ENCODE measurements at places on chromosomes 2 and 18.

GRCh38 chr2:234490271-234491091, 6.4 kb downstream of the ARL4C start:
- DNase-seq, result peak; percentile 51

DNA sequence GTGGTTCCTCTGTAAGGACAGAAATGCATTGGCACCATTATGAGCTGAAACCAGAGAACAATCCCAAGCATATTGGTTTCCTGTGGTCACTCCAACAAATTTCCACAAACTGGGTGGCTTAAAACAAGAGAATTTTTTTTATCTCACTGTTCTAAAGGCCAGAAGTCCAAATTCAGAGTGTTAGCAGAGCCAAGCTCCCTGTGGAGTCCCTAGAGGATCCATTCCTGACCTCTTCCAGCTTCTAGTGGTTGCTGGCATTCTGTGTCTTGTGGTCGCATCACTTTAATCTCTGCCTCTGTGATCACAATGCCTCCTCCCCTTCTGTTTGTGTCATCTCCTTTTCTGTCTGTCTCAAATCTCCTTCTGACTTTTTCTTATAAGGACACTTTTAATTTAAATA, 380.3 kb downstream of the NYAP2 start:
- DNase-seq, result no peak

DNA sequence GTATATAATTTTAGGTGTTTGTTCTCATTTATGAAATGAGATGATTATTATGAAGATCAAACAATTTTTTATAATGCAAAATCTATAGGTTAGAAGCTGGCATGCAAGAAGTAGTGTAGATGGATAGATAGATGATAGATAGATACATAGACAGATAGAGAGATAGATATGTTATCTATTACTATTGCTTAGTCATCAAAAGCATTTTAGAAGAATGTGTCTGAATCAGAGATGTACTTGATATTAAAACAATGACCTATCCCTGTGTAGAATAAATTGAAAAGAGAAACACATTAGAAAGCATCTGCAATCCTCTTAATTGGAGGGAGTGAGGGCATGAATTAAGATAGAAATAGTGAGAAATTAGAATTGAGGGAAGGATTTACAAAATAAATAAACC, 436.2 kb upstream of the NXPH2 start:
- DNase-seq, result no peak

- no peak for DNase-seq
Measured at GRCh38 chr18:58098706-58099105, 54.7 kb downstream of the NEDD4L start.

DNA sequence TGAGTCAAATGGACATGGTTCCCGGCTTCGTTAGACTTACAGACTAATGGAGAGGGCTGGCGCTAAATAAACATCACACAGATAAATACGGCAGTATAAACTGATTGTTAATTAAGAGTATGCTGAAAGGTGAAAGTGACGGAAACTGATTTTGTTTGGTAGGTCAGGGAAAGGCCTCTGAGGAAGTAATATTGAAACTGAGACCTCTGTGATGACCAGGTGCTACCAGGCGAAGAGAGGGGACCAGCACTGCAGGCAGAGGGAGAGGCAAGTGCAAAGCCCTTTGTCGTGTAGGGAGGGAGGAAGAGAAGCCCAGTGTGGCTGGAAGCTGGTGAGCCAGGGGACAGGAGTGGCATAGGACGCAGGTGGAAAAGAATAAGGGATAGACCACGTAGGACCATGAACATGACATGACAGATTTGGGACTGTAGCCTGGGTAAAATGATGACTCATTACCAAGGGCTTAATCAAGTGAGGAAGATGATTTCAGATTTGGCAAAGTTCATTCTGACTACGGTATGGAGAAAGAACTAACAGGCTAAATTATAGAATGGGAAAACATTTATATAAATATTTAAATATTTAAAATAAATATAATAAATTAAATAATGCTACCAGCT, 433.1 kb downstream of the NCKAP5 start:
- DNase-seq, result no peak

GRCh38 chr2:60054571-60055340, 498.7 kb downstream of the BCL11A start:
- no peak for DNase-seq

GRCh38 chr2:166593403-166593802, 99.4 kb upstream of the SCN7A start:
- no peak for DNase-seq

- DNase-seq, result no peak
Measured at GRCh38 chr2:164710837-164711765, 89.8 kb upstream of the GRB14 start.

- DNase-seq, result no peak
Measured at GRCh38 chr2:189134485-189134884, 45.1 kb downstream of the COL5A2 start.

DNA sequence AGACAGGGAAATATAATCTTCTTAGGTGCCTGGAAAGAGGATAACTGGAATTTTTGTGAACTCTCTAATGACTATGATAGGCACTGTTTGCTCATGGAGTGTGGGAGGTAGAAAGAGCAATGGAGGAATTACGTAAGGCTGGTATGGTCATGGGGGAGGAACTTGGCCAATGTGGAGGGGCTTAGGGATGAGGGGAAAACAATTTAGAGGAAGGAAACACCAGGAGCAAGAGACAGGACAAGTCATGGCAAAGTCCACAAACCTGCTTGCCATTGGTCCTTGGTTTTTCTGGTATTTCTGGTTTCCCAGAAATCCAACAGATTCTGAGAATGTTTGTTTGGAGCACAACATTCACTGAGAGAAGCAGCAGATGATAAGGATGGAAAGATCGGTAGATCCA, 274.2 kb downstream of the DYSF start:
- DNase-seq, result no peak

DNA sequence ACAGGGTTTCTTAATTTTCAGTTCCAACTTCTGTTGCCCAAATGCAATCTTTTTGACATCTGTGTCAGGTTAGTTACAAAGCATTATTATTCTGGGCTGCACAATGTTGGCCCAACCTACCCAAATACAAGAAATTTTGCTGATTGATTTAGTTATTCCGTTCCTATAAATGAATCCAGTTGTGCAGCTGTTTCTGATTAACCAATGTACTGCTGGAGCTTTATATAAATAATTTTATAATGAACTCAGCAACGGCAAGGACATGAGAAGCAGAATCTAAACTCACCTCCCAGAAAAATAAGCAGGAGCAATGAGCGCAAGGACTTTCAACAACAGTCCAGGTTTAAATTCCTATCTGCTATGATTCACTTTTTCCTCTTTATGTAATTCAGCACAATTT, 76.3 kb upstream of the WIPF1 start:
- DNase-seq, result no peak

DNA sequence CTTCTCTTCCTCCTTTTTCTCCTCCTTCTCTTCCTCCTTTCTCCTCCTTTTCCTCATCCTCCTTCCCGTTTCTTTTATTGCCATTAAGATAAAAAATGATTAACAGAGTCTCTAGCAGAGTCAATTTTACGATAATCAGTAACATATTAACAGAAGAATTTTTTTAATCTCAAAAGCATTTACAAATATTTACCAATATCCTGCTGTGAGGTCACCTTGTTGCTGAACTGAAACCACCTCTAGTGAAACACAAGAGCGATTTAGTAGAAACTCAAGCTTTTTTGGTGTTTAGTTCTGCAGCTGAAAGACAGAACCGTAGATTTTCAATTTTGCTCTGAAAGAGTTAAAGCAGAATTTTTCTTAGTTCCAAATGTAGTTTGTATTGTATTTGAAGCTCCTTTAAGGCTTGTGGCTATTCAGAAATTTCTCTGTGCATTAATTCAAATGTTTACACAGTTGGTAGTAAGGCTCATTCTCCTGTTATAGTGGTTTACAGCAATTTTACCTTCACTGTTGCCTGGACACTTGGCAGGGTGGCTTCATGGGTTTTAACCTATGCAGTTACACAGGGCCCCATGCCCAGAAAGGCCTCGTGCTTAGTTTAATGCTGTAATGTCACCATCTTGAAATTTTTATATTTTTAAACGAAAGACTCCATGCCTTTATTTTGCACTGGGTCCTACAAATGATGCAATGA, 1106.6 kb upstream of the FAM98A start:
- DNase-seq, result no peak

DNA sequence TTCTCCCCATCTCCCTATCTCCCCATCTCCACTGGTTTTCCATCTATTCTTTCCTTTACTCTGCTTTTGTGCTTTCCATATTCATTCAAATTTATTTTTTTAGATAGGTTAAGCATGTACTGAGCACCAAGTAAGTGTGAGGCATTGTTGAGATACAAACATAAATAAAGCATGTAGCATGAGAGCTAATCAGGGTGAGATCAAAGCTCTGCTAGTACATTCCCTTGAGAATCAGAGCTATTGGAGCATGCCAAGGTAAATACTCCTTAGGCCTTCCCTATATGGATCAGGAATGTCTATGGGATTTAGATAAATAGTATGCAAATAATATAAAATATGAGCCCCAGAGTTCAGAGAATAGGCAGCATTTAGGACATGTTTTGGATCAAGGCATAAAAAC, 25.3 kb downstream of the BABAM2 start:
- DNase-seq, result no peak

- no peak for DNase-seq
Measured at GRCh38 chr2:173240083-173240482, 114.6 kb upstream of the CDCA7 start.

All from CD4-positive, alpha-beta T cell treated with Interleukin-21 for 1 hour (primary cell).